ENCODE measurements at places on chromosomes 6 and 20.

DNA sequence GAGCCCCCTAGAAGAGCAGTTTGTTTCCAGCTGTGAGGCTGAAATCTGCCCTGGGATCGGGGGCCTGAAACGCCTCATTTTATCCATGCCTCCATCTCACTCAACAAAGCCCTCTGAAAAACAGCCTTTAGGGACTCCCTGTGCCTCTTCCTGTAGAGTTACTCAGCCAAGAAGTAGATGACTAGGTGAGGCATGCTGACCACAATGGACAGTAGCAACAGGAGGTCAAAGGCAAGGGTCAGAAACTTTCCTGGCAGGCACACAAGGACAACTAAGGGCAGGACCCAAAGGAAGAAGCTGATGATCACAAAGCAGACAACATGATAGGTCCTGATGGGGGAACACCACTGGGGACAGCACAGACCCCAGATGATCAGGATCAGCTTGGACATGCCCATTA is 12.8 kb downstream of the MAS1L start:
- no peak for DNase-seq

GRCh38 chr20:41124451-41125094 is 12.8 kb upstream of the PLCG1 start:
- DNase-seq = no peak

- DNase-seq = no peak
Observed at GRCh38 chr20:37267667-37268313, 6.2 kb upstream of the GHRH start.

GRCh38 chr6:43043310-43043709 is 10.3 kb downstream of the CUL7 start:
- no peak for DNase-seq

- DNase-seq = no peak
Observed at GRCh38 chr6:3230900-3231246, 3.4 kb upstream of the TUBB2B start.

DNA sequence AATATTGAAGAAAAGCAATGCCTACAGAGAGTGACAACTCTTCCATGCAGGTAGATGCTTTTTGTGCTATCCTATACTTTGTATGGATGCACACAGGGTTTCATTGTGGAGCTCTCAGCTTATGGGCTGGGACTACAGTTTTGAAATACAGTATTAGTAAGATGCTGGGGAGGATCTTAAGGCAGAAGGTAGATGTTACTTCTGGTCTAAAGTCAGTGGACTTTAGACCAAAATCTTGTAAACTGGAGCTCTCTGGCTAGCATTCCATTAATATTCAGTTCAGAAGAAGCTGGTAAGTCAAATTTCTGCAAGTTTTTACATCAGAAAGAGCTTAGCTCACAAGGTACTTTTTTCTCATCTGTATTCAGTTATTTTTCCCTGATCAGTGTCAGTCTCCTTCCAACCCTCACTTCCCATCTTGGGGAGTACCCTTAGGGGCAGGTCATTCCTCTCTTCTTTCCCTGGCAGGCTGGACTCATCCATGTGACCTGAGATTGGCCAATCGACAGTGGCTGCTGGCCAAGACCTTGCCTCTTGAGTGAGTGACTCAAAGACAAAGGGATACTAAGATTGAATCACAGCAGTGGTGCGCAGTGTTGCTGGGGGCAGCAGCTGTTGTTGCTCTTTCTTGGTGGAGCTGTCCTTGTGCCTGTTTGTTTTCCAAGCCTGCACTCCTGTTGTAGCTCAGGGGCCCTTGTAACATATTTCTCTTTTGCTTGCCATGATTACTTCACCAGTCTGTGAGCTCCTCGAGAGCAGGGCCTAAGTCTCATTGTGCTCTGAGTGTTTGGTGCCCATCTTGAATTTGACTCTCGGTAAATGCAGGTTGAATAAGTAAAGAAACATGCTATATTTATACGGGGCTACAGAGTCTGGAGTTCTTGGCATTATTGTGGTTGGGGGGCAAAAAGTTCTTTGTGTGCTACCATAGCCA is 2.8 kb upstream of the PHF20 start:
- peak; percentile 6 for DNase-seq

DNA sequence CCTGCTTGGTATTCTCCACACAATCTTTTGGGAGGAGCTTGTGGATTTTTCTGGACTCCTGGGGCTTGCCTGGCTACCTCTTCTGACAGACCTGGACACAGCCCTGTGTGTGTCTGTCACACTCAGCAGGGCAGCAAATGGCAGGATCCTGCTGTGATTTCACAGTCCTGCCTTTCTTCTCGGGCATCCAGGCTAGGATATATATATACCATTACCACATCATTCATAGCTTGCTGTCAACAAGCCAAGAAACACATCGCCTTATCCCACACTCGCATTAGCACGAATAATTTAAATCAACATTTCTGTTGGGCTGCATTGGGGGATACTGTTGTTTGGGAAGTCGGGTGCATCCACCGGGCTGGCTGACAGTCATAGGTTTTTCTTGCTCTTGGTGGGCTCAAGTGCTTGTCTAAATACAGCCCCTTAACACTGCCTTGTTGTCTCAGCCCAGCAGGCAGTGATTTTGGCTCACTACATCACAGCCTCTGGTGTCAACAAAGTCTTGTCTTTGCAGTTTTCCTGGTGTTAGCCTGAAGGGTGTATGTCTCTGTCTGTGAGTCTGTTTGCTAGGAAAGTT is 154.9 kb upstream of the FERMT1 start:
- no peak for DNase-seq

DNA sequence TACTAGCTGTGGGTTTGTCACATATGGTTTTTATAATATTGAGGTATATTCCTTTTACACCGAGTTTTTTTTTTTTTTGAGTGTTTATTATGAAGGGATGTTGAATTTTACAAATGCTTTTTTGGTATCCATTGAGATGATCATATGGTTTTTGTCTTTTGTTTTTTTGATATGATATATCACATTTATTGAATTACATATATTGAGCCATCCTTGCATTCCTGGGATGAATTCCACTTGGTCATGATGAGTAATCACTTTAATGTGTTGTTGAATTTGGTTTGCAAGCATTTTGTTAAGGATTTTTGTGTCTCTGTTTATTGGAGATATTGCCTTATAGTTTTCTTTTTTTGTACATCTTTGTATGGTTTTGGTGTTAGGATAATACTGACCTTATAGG is 3.3 kb upstream of the ZNF337 start:
- DNase-seq = no peak

DNA sequence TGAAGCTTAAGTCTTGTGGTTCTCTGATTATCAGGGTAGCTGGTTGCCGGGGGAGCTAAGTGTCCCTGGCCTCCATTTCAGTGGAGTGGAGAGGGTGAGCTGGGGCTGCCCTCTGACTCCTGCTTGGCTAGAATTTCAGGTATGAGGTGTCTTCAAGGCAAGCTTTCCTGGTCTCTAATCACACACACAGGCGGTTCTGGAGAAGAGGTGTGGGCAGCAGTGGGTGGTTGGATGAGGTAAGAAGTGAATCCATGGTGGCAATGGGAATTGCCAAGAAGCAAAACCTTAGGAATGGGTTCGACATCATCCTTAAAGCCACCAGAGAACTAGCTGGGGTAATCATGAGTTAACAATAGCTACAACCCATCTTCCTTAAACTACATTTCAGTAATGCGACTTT is 157.6 kb downstream of the CARMIL1 start:
- DNase-seq = no peak

GRCh38 chr6:143958839-143959399 is 49.1 kb downstream of the PLAGL1 start:
- DNase-seq = no peak

DNA sequence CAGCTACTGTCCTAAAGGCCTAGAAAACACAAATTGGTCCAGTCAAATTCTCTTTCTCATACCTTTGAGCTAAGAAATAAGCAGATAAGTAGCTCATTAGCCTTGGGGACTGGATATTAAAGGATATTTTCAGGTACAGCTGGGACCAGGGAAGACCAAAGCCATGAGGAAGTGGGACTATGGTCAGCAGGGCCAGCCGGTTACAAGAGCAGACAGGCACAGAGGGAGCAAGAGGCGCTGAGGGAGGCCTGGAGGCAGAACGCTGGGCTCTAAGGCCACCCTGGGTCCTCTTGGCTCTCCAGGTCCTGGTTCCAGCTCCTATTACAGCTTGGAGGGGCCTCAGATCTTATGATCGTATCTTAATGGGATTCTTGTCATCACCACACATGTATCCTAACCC is 88.5 kb upstream of the KCNK16 start:
- DNase-seq = no peak

DNA sequence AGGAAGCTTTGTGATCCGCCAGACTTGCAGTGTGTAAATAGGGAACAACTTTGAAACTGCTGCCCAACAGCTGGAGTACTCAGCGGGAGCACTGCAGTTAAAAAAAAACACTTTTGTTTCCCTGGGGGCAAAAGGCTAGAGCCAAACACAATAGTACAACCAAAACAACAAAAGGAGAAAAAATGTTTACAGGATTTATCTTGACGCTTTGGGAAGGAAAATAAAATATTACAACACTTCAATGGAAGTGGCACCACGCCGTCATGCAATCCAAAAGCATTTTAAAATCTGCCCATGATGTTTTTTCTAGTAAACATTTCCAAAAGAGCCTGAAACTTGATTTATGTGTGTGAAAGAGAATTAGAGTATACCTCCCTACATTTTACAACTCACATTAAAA is 26.0 kb downstream of the PTPRK start:
- no peak for DNase-seq

- DNase-seq = no peak
Observed at GRCh38 chr6:105431226-105431625, 28.3 kb upstream of the PREP start.

- no peak for DNase-seq
Observed at GRCh38 chr6:41958022-41958856, 16.6 kb upstream of the CCND3 start.

DNA sequence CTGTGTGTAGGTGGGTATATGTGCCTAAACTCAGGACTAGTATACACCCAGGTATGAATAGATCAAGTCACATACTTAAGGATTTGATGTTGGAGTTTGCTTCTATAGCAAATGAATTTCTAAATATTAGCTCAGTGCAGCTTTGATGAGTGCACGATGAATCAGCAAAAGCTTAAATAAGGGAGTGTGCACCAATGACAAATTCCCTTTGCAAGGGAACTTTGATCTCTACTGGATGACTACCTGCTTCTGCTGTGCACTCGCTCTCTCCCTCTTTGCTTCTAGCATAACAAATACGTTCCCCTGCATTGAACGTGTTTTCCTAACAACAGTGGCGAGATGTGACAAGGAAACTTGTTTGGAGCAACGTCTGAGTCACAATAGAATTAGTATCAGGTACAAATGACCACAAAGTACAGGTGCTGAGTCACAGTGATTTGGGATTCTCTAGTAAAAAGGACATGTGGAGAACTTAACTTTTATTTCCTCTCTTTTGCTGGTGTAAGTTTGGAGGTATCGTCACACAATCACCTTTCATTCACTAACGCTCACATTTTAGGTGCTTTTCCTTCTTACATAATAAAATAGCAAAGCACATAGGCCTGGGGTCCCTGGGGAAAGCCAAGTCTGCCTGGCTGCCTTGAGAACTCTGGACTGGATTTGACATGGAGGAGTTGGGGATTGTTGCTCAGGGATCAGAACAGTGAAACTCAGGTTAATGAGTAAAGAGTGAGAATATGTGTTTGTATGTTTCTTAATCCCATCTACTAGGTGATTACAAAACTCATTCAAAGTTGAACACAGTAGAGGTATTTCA is 49.7 kb downstream of the KLHL31 start:
- no peak for DNase-seq

DNA sequence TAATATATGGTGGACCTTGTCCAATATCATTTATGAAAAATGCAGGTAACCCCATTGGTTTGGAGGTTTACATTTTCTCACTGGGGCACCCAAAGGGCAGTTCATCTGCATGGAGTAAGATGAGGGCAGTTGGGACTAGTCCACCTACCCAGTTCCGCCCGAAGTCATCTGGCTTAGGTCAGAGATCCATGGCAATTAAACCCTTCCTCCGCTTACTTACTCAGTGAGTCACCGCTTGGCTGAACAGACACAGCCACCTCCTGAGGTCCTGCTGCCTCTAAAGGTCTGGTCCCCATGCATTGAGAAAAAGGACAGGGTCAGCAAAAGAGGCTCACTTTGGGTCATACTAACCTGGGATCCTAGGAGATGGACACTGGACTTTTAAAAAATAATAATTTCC is 102.9 kb upstream of the PRL start:
- no peak for DNase-seq

- no peak for DNase-seq
Observed at GRCh38 chr6:27684264-27685211, 211.6 kb upstream of the ZNF184 start.

DNA sequence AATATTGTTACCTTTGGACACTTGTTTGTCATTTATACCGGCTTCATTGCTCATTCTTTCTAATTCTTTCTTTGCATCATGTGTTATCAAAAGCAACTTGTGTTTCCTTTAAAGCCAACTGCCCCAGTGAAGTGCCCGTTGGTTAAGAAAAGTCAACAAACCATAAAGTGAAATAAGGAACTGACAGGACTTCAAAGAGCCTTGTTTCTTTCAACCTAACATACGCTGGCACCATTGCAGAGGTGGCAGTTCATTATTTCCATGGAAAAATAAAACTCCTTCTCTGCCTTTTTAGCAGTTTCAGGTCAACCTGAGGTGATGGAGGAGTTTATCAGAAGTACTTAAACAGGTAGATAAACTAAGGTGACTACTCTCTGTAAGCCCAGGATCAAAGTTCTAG is 28.8 kb downstream of the FERMT1 start:
- no peak for DNase-seq

DNA sequence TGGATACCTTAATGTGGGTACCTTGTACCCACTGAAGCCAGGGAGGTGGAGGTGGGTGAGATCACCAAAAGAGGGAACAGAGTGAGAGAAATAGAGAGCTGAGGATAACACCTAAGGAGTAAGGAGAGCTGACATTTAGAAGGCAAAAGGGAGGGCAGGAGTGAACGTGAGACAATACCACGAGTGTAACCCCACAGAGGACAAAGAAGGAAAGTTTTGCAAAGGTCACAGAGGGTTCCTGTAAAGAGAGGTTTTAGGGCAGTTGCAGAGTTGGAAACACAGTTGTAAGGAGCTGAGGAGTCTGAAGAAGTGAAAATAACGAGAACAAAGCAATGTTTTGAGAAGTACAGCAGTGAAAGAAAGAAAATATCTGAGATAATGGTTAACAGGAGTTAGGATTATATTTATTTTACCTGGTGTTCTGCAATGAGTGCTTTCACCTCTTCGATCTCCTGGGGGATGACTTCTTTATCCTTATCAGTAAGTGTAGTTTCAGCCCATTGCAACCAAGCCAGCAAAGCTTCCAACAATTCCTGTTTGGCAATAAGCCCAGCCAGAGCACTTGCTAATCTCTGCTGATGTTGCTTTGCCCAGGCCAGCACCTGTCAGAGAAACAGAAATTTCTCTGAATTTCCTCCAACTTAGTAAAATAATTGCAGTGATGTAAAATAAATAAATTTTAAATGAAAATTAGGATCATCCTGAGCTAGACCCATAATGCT is 166.8 kb downstream of the DST start:
- DNase-seq = no peak

DNA sequence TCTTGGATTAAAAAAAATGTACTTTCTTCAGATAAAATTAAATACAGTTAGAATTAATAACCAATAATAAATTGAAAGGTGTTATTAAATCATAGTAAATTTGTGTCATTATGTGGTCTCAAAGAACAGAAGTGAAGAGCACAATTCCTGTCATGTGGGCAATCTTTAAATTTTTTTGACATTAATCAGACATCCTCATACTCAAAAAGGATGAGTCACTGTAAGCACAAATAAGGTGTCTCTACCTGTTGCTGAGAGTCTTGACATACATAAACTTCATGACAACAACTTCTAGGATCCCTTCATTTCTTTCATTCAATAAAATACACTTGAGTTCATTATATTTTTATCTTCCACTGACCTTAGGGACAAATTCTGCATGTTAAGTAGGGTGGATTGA is 76.1 kb downstream of the SLC22A3 start:
- no peak for DNase-seq
